ENCODE measurements at places on chromosomes 2 and 18.

GRCh38 chr2:173676647-173677046 is 288.5 kb downstream of the SP3 start:
- DNase-seq = no peak

DNA sequence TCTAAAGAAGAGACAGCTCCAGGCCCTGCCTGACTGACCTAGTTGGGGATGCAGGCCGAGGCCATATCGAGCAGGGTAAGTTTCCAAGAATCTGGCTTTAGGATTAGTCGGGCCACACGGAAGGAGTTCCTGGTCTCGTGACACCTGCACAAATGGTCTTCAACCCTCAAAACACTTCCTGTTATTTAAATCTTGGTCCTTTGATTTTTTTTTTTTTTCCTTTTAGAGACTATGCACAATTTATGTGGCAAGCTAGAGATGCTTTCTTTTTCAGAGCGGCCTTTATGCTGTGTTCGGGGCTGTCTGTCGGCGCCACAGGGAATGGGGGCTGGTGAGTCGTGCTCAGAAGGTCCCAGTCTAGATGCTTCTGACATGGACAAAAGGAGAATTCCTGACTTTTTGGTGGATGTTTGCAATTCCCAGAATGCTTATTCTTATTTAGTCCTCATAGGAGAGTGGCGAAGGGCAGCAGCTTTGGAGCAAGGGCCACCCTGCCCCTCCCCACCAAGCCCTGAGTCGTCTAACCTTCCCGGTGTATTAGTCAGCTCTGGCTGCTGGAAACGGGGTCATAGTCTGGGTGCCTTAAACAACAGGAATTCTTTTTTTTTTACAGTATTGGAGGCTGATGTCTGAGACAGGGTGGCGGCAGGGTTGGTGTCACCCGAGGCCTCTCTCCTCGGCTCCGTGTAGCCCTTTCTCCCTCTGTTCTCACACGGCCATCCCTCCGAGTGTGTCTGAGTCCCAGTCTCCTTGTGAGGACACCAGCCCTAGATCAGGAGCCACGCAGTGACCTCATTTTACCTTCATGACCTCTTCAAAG is 27.4 kb downstream of the HPCAL1 start:
- peak; percentile 66 for DNase-seq

DNA sequence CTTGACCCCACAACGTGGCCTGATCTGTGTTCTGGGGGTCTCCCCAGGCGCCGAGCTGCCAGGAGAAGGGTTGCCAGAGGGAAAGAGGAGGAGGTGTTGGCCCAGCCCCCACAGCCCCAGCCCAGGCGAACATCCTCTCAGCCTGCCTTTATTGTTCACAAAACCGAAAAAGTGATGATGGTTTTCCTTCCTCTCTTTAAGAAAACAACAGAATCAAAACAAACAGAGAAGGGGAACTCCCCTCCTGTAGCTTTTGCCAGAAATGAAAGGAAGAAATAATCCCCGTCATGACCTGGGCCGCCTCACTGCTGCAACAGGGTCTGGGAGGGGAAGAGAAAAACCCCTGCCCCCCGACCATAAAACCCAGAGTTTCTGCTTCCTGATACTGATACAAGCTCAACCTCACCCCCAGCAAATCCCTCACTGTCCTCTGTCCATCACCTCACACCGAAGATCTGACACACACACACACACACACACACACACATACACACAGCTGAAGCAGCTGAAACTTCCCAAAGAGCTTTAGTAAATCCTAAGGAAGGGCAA is 52.0 kb downstream of the ZFP36L2 start:
- no peak for DNase-seq

DNA sequence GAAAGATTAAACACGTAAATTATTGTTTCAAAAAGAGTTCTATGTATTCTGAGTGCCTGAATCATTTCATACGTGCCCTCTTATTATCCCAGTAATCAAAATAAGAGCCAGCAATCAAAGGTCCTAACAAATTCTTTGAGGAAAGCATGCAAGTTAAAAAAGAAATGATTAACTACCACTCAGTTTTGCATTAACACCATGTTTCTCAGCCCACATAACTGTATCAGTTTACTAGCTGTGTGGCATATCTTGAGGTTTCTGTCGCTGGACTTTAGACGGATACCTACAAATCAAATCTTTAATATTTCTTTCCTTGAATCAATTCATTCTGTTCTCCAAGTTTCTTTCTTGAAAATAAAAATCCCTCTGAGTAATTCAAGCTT is 668.9 kb upstream of the CHAC2 start:
- DNase-seq = peak; percentile 82

DNA sequence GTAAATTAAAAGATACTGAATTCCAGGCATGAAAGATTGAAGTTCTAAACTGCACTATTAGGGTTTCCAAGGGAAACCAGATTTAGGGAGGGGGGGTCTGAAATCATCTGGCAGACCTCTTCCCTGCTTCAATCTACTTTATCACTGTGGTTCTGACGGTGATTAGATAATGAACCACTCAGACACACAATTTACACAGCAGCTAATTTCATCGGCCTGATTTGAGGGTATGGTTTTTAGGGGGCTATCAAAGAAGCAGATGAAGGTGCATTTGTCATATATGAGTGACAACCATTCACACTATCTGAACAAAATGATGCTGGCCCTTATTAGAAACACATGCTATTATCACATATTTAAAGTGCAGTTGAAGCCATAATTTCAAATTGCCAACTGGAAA is 106.0 kb downstream of the OLA1 start:
- no peak for DNase-seq

GRCh38 chr2:1488181-1488671 is 75.0 kb downstream of the TPO start:
- DNase-seq = no peak

- no peak for DNase-seq
Observed at GRCh38 chr2:71323386-71323785, 8.2 kb upstream of the ZNF638 start.

DNA sequence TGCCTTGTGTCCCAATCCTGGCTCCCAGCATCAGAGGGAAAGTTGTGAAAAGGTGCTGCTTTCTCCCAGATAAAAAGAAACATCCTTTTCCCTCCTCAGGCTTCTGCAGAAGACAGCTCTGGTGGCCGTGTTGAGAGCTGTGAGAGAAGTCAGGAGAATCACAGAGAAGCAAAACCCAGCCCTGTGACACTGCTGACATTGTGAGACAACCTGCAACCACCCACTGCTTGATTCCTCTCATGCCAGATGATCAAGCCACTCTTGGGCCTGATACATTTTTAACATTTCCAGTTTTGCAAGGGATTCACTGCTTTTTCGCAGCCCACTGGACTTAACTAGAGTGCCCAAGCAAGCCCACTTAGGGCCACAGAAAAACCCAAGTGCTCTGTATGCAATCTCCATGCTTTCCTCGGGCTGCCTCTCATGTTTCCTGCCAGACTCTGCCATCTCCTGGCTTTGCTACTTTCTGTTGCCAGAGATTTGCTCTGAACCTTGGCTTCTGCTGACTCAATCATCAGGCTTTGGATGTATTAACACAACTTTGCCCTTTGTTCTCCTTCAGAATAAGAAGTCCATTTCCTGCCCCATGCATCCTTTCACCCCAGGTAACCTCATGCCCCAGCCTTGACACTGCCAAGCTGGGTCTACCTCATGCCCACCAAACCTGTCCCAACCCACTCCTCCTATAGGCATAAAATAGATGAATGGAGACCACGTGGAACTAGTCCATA is 24.9 kb upstream of the TTR start:
- DNase-seq = no peak

- DNase-seq = no peak
Observed at GRCh38 chr18:25164848-25165811, 186.8 kb downstream of the ZNF521 start.

- DNase-seq = no peak
Observed at GRCh38 chr18:24189007-24189528, 50.2 kb downstream of the CABYR start.

GRCh38 chr2:43194121-43194869 is 32.1 kb downstream of the ZFP36L2 start:
- DNase-seq = peak; percentile 79

- DNase-seq = no peak
Observed at GRCh38 chr2:200050921-200051610, 95.7 kb downstream of the MAIP1 start.

- DNase-seq = no peak
Observed at GRCh38 chr2:134934641-134935040, 16.0 kb downstream of the CCNT2 start.

- peak; percentile 71 for DNase-seq
Observed at GRCh38 chr2:47360927-47361326, 42.0 kb upstream of the MSH2 start.
